ENCODE measurements at places on chromosomes 5 and 9. TPM values are rescaled to one million over a fixed set of nuclear protein-coding genes. Genes with fewer than 3 reads are reported as not detected.

DNA sequence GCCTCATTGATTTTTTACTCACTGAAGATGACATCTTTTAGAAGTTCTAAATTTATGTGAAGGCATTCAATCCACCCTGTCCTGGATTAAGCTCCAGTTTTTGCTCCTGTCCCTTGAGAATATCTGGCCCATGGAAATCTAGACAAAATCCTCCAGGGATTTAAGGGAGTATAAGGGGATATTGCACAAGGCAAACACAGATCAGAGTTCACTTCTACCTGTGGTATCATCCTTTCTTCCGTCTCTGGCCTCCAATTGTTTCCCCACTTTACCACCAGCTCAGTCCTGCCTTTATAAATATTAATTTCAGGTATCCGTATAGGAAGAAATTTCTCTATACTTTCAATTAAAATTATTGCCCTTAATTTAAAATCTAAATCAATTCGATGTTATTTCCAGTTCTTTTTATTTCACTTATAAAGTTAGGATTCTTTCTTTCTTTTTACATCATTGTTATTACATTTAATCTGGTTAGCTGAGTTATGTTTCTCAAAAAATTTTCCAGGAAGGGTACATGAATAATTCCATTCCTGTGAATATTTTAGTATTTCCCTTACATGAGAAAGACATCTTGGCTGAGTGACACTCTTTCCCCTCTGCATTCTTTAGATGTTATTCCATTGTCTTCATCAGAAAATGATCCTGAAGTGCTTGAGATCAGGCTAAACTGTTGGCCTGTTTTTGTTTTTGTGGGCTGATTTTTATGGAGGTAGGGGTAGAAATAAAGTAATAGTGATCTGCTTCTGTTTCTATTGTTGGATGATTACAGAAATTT is 194.3 kb upstream of the MAP3K1 start:
- no peak for DNase-seq

Gene HNRNPH1
- 912 TPM for total RNA-seq

DNA sequence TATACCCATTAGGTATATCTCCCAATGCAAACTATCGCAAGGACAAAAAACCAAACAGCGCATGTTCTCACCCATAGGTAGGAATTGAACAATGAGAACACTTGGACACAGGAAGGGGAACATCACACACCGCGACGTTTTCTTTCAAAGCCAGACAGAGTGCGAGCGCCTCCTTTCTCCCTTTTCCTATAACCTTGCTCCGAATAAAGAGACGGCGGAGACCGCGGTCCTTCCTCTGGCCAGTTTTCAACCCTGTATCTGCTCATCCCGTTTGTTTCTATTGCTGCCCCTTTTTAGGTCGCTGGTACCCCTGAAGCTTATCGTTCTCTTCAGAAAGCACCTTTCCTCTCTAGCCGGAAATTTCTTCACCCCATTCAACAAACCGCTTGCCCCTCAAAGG is 1.3 kb downstream of the LVRN start:
- DNase-seq: no peak

- DNase-seq: no peak
Observed at GRCh38 chr9:76374783-76375559, 19.3 kb downstream of the RFK start.

- no peak for DNase-seq
Observed at GRCh38 chr9:130201399-130201873, 29.2 kb downstream of the NCS1 start.

- no peak for DNase-seq
Observed at GRCh38 chr5:145903867-145904266, 31.1 kb upstream of the GRXCR2 start.

- no peak for DNase-seq
Observed at GRCh38 chr5:139418793-139419192, 14.9 kb upstream of the SPATA24 start.

- DNase-seq: no peak
Observed at GRCh38 chr5:76986825-76987526, 34.1 kb downstream of the CRHBP start.

GRCh38 chr5:19241690-19242089 is 746.3 kb downstream of the CDH18 start:
- DNase-seq: no peak

GRCh38 chr5:79456890-79457583 is 56.9 kb downstream of the HOMER1 start:
- DNase-seq: no peak

GRCh38 chr5:32991421-32991815 is 280.3 kb downstream of the NPR3 start:
- no peak for DNase-seq

DNA sequence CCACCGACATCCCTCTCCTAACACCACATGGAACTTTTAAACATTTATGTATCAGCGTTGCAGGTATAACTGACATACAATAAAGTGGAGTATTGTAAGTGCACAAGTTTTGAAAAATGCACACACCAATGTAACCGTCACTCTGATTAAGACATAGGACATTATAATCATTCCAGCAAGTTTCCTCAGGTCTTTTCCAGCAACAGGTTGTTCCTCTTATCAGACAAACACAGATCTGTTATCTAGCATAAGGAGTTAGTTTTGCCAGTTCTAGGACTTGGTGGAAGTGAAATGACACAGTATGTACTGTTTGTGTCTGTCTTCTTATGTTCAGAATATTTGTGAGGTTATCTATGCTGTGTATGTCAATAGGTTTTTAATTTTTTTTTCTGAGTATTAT is 69.5 kb upstream of the TRPC7 start:
- DNase-seq: no peak

Gene TMEM203
- total RNA-seq: 37.9 TPM

- no peak for DNase-seq
Observed at GRCh38 chr5:126052120-126052519, 371.1 kb upstream of the GRAMD2B start.

GRCh38 chr5:63812693-63813092 is 149.6 kb downstream of the HTR1A start:
- no peak for DNase-seq

DNA sequence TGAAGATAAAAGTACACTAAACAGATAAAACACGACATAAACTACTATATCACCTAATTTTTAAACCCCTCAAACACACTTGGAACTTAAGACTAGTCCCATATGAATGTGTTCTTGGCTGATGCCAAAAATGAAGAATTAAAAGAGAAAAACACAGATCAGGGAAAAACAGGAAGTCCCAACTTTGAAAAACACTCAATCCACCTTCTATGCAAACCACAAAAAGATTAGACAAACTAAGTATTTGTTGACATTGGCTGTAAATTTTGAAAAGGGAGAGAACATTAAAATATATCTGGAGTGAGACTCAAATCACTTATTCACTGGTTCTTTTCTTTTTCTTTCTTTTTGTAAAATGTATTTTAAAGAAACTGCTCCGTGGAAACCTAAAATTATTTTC is 81.4 kb downstream of the ANKH start:
- DNase-seq: no peak

GRCh38 chr9:125655691-125656410 is 51.2 kb downstream of the MAPKAP1 start:
- DNase-seq: no peak

Gene NR2F1-AS1
- not detected for total RNA-seq

GRCh38 chr9:15843931-15844330 is 291.1 kb downstream of the CCDC171 start:
- no peak for DNase-seq

DNA sequence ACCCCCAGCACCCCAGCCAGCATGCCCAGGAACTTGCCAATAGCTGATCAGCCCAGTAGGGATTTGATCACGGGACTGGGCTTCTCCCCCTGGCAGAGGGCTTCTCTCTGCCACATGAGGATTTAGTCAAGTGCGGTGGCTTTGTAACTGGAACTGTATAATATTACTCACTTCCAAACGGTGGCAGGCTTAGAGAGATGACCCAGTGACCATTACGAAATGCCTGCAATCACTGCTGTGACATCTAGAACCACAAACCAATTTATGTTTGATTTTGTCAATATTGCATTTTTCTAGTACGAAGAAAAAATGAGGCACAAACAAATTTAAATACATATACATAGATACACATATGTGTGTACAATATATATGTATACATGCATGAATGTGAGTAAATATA is 192.1 kb downstream of the ERCC6L2 start:
- DNase-seq: no peak

Gene SPINK13
- total RNA-seq: not detected

DNA sequence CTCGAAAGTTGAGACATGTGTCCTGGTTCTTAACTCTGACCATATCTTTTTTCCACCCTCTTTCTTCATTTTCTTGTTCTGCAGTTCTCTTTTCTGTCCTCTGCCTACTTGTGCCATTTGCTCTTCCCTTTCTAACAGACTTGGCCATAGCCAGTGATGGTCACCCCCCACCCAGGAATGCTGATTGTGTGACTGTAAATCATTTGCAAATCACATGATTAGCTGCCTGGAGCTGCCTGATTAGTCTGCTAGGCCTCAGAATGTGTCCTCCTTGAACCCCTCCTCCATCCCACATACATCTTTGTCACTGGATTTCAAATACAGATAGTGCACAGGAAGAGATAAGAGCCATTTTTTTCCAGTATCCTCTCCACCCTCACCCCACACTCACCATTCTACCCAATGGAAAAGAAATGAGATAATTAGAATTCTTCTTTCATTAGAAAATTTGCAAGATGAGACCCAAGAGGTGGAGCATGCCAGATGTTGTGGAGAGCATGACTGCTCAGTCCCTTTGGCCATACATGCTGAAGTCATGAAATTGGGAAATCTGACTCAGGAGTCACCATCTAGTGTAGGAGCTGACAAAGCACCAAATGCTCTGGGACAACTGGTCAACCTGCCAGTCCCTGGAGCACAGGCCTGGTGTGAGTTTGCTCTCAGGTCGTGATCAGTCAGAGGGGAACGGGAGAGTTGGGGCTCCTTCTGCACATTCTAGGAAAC is 538.2 kb downstream of the CCDC171 start:
- DNase-seq: no peak

Gene DMRT3
- not detected for total RNA-seq

DNA sequence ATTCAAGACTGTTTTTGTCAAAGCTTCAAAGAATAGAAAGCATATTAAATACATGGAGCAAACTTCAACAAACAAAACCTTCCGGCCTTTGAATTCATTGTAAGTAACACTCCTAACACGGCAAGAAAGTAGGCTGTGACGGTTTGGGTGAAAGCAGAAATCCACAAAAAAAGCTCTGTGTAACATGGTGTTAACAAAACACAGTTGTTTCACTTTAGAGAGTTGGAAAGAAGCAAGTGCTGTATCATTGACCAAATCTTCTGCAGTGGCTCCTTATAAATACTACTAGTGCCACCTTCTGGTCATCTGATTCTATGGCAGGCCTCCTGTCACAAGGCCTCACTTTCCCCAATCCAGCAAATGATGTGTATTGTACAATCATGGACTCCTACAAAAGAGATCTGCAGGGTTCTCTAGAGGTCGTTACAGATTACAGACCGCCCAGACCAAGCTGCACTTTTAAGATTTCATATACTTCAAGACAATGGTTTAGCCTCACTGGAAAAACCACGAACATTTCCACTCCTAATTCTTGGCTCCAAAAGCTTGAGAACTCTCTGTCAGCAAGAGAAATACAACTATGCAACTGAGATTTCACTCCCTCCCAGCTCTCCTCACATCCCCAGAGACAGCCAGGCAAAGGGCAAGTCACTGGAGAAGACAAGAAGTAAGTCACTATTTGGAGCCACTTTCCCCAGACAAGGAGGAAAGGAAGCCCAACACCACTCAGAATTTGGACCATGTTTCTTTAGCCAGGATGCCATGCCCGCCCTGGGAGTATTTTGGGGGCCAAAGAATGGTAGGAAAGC is 196.2 kb downstream of the DTWD2 start:
- DNase-seq: peak; percentile 4

Gene NEUROG1
- not detected for total RNA-seq

GRCh38 chr5:84253946-84254345 is 130.7 kb downstream of the EDIL3 start:
- DNase-seq: no peak

Gene C9orf152
- not detected for total RNA-seq

DNA sequence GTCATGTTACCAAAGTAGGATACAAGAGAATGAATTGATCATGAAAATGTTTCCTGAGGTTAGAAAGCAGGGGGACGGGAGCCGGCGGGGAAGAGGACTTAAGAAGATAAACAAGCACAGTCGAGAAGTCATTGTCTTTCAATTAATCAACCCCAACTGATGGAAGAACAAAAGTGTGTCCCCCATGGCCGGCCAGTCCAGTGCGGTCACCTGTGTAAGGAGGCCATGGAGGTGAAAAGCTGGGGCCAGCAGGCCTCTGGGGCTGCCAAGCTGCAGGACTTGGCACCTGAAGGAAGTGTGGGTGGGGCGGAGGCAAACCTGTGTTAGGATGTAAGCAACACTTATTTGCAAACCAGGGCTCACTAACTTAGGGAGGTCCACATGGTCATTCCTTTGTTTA is 223.3 kb upstream of the TBCA start:
- no peak for DNase-seq

Gene TOR1B
- 19.8 TPM for total RNA-seq

Gene BRINP1
- total RNA-seq: not detected

Gene FOXD4L5
- 0.10 TPM for total RNA-seq

- peak; percentile 66 for DNase-seq
Observed at GRCh38 chr9:35882263-35882848, 12.2 kb upstream of the OR13J1 start.

Gene RNF208
- total RNA-seq: 7.1 TPM

Gene DDX4
- total RNA-seq: not detected

Gene C9orf50
- total RNA-seq: not detected

Gene ABLIM3
- not detected for total RNA-seq

- no peak for DNase-seq
Observed at GRCh38 chr9:126546036-126546435, 67.7 kb upstream of the LMX1B start.

Gene TSLP
- total RNA-seq: 0.99 TPM

Gene CKS2
- 343 TPM for total RNA-seq

GRCh38 chr9:15277400-15278090 is 29.5 kb downstream of the TTC39B start:
- DNase-seq: no peak

Gene FOXD4
- total RNA-seq: not detected

- no peak for DNase-seq
Observed at GRCh38 chr5:132774896-132775295, 2.1 kb downstream of the SEPTIN8 start.

GRCh38 chr9:78746010-78746409 is 449.1 kb downstream of the PSAT1 start:
- DNase-seq: no peak

Measured in activated naive CD8-positive, alpha-beta T cell treated with anti-CD3 and anti-CD28 coated beads for 36 hours (primary cell).